ENCODE measurements at places on chromosomes 6 and 20.

DNA sequence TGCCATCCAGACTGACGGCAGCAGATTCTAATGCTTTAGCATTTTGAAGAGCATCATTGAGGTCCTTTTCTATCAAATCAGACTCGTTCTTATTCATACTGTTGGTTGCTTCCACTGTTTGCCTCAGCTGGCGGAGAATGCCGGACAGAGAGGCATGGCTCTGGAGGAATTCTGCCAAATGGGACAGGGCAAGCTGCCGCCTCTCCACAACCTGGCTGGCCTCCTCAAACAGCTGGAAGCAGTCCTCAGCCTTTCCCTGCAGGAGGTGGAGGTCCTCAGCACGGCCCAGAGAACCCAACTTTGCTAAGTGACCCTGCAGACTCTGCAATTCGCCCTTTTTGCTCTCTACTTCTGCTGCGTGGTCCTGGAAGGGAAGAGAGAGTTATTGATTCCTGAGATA is 220.5 kb downstream of the SYNE1 start:
- no peak for DNase-seq

GRCh38 chr6:80482056-80482455 is 375.6 kb downstream of the BCKDHB start:
- no peak for DNase-seq

GRCh38 chr6:32614366-32615081 is 22.7 kb upstream of the HLA-DQA1 start:
- no peak for DNase-seq

DNA sequence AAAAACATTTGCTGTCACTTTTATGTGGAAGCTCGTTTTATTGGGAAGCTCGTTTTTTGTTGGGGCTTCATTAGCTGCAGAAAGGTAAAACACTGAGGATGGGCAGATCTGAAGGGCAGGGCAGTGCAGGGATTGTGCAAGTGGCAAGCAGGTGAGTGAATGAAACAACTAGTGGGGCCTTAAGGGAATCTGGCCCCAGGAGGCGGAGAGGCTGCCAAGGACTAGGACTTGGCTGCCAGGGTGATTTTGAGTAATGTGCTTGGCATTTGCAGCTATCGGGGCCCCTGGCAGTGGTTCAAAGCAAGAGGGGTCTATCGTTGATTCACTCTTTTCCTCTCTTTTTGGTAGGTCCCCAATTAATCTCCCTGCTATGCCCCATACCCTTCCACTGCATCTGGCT is 11.5 kb downstream of the IL22RA2 start:
- DNase-seq: peak; percentile 61

GRCh38 chr20:62216636-62217566 is 3.2 kb downstream of the HRH3 start:
- DNase-seq: no peak

DNA sequence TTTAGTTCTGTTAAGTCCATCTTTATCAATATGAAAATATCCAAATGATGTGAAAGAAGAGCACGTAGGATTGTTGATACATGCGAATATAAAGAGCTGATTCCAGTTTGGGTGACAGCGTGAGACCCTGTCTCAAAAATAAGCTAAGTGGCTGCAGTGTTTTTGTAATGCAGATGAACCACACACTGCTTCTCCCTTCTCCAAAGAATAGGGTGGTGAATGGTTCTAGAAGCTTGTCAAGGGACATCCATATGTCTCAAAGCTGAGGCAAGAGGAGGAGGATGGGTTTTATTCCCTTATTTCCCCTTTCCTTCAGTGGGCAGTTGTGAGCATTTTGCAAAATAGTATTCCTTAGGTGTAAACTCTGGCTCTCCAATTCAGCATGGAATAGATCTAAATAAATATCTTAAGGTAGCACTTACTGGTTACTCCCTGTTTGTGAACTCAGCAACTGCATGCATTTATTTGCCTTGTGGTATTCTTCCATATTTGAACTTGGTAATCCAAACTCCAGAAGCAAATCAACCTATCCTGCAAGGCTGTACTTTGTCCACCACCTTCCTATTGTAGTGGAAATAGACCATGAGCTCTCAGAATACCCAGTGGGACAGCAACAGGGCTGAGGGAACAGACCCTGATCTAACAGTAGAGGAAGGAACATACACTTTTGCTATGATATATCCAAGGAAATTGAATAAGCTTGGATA is 38.0 kb downstream of the XRN2 start:
- no peak for DNase-seq

GRCh38 chr20:24337069-24337468 is 132.4 kb upstream of the SYNDIG1 start:
- DNase-seq: no peak

- no peak for DNase-seq
These were observed 155.0 kb upstream of the SNX9 start for GRCh38 chr6:157668009-157668401.

GRCh38 chr6:8888468-8888867 is 453.1 kb upstream of the SLC35B3 start:
- no peak for DNase-seq

DNA sequence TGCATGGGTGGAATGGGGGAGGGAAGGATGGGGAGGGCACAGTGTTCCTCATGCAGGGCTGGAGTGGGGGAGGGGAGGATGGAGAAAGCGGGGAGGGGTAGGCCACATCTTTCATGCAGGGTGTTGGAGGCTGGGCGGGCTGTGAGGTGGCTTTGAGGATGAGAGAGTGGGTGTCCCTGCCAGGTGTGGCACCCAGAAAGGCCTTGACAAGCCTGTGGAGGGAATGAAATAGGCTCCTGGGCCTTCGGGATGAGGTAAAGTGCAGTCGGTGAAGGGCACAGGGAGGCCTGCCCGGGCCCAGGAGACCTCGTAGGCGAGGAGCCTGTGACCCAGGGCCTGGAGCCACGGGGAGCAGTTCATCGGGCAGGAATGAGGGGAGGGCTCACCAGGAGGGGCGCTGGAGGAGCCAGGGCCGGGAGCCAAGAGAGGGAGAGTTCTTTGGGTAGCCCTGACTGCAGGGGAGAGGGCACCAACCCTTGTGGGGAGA is 7.6 kb downstream of the CEBPB start:
- no peak for DNase-seq

GRCh38 chr6:6964675-6965074 is 143.1 kb upstream of the RREB1 start:
- DNase-seq: no peak

- no peak for DNase-seq
These were observed 125.2 kb upstream of the TRAF3IP2 start for GRCh38 chr6:111730864-111731263.

GRCh38 chr6:48735846-48736245 is 624.8 kb upstream of the PTCHD4 start:
- DNase-seq: no peak

DNA sequence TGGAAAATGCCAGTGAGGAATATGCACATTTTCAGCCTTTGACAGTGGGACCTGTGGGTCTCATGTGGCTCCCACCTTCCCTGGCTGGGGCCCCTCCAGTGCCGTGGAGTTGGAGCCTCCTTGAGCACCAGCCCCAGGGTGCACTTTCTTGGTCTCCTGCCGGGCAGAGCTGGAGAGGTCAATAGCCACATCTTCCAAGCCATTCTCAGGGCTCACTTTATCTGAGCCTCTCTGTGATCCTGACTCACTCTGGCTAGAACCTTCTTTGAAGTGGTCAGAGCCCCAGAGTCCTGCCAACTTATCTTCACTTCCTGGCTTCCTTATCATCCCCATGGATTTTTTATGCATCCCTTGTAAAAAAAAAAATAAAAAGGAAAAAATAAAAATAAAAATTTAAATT is 5.7 kb downstream of the VSX1 start:
- DNase-seq: no peak

GRCh38 chr6:161261325-161261724 is 12.5 kb downstream of the AGPAT4 start:
- no peak for DNase-seq

- DNase-seq: no peak
These were observed 122.7 kb upstream of the RIPOR2 start for GRCh38 chr6:25058441-25058840.

- no peak for DNase-seq
These were observed 38.7 kb downstream of the KAT14 start for GRCh38 chr20:18176318-18176785.

GRCh38 chr20:34215711-34216381 is 25.4 kb upstream of the ASIP start:
- DNase-seq: peak; percentile 7

- DNase-seq: no peak
These were observed 243.6 kb downstream of the CLIC5 start for GRCh38 chr6:45772051-45772450.

GRCh38 chr6:140041571-140042332 is 667.3 kb upstream of the CITED2 start:
- no peak for DNase-seq

GRCh38 chr6:88626460-88626859 is 337.0 kb downstream of the RNGTT start:
- DNase-seq: no peak

- no peak for DNase-seq
These were observed 34.9 kb downstream of the CYP21A2 start for GRCh38 chr6:32073101-32073500.

- DNase-seq: no peak
These were observed 58.2 kb upstream of the BCLAF1 start for GRCh38 chr6:136347847-136348246.

GRCh38 chr6:26502165-26502564 is 2.1 kb downstream of the BTN1A1 start:
- no peak for DNase-seq

DNA sequence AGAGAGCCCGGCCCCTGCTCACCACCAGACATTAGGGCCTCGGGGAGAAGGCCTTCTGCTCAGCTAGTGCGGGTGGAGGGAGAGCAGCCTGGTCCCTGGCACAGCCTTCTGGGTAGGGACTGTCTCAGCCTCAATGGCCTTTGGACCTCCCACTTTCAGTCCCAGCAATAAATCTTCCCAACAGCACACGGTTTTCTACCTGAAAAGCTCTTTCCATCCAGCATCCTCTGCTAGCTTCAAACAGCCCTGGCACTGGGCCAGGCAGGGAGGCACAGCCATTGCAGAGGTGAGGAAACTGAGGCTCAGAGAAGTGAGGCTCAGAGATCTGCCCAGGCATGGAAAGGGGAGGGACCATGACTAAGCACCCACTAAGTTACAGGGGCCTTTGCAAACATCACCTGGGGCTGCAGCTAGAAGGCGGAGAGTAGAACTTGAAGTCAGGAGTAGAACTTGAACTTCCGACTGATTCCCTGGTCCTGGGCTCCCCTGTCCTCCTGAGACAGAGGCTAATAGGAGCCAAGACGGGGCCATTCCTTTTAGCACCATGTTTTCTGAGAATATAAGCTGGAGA is 43.9 kb upstream of the NOL4L start:
- no peak for DNase-seq

DNA sequence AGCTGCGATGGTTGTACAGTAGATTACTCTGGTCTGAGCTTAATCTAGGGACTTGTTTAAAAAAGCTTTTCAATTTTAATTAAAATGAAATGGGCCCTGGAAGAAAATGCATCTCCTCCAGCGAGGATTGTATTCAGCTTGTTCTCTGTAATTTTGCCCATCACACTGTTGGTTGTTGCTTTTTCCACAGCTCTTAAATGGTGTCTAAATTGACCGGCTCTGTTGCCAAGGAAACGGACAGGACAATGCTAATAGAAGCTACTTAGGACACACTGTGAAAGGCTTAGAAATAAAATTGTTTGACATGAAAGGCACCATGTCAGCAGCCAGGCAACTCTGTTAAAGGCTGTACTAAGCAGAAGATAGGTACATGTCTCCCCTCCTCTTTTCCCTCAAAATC is 116.7 kb upstream of the NRSN1 start:
- no peak for DNase-seq

DNA sequence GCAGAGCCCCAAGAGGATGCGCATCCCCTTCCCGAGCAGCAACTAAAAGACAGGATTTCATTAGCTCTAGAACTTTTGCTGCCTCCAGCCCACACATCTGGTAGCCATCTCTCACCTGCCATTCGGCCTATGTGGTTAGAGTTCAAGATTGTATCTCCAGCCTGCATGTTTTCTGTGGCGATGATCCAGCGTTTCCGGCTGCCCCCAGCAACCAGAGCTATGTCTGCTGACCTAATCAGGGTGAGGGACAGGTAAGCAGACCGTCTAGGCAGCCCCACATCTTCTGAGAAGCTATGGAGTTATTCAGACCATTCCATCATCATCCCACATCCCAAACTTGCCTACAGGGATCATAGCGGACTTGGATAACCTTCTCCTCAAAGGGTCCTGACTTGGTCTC is 2.3 kb upstream of the CUL7 start:
- no peak for DNase-seq

DNA sequence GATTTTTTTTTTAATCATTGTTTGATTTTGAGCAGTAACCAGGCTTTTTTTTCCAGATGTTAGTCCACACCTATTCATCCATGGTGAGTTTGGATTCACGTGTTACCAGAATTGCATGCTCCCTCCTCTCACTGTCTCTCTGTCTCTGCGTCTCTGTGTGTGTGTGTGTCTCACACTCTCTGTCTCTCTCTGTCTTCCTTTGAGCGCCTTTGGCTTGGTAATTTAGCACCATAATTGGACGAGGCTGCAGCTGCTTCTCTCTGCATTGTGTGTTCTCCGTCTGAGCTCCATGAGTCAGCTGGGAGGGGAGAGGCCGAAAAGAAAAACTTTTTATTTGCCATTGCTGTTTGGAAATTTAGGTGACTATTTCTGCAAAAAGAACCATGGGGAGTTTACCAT is 3.4 kb downstream of the TFAP2B start:
- DNase-seq: no peak

- no peak for DNase-seq
These were observed 164.2 kb upstream of the THEMIS start for GRCh38 chr6:128065072-128065471.

GRCh38 chr6:24117021-24117420 is 9.0 kb upstream of the NRSN1 start:
- no peak for DNase-seq

DNA sequence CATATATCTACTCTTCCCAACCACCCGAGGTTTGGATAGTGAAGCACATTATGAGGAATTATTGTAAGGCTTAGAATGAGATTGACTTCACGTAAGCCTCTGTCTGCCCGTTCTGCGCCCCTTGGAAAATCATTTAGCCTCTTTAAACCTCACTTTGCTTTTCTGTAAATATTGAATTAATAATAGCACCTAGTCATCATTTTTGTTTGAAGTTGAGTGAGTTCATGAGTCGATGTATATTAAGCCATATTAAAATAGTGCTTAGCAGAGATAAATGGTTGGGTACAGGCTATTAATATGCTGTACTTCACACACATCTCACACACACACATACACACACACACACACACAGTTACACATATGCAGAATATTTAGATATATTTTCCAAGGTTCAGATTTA is 344.8 kb upstream of the EYS start:
- DNase-seq: no peak

- no peak for DNase-seq
These were observed 75.4 kb upstream of the PBOV1 start for GRCh38 chr6:138293428-138294395.

DNA sequence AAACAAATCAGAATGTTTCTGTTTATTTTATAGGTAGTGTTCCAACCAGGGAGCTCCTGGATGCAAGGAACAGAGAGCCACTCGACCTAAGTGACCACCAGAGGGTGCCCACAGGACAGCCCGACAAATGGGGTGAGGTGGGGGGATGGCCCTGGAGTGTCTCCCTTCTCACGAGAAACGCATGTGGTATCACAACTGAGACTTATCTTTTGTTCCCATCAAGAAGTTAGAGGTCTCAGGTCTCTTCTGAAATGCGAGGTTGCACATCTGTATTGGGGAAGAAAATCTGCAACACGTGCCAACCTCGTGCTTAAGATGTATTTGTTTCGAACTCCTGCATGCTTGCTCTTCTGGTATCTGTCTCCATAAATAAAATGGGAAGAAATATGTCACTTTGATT is 104.0 kb downstream of the ISM1 start:
- peak; percentile 29 for DNase-seq

Data from NCI-H446 (cell line).